ENCODE measurements at places on chromosomes 16 and 17. TPM values are rescaled to one million over a fixed set of nuclear protein-coding genes. Genes with fewer than 3 reads are reported as not detected.

SCNN1B gene
- total RNA-seq = 0.07 TPM

KRT24 gene
- 0.07 TPM for total RNA-seq

CCL14 gene
- total RNA-seq = not detected

DNA sequence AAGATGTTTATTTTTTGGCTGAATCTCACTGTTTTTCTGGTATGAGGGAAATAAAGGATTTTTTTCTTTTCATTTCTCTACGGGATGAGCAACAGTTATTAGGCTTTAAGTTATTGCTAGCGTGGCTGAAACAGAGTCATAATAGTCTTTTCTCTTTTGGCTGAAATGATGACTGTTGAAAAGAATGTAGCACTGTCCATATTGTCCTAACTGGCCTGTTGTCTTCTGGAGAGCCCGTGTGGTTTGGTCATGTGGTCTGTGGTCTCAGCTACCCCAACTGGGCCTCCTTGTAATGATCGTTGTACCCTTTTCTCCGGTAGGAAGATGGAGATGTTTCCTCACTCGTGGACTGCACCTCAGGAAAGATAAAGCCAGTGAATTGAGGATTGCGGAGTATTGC, 36.6 kb downstream of the EPN2 start:
- DNase-seq = no peak

- no peak for DNase-seq
These were observed at the start of gene P2RX1 for GRCh38 chr17:3915995-3916696. Gene P2RX1, minus strand, starts transcription at chr17:3916465. Its CDS starts 240 bp downstream, at chr17:3916225.

DNA sequence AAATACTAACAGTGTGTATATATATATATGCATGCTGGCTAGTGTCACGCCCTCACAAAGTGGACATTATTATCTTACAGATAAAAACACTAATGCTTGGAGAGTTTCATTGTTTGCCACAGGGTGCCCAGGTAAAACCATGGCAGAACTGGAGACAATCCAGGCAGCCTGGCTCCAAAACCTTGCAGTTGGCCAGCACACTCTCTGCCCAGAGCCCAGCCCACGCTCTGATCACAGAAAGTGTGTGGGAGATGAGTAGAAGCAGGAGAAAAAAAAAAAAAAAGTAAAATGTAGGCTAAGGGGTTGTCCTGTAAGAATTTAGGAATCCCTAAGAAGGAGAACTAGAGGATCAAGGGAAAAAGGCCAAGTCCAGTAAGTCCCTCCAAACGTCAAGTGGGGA, 538.0 kb downstream of the CDH13 start:
- DNase-seq = no peak

DNA sequence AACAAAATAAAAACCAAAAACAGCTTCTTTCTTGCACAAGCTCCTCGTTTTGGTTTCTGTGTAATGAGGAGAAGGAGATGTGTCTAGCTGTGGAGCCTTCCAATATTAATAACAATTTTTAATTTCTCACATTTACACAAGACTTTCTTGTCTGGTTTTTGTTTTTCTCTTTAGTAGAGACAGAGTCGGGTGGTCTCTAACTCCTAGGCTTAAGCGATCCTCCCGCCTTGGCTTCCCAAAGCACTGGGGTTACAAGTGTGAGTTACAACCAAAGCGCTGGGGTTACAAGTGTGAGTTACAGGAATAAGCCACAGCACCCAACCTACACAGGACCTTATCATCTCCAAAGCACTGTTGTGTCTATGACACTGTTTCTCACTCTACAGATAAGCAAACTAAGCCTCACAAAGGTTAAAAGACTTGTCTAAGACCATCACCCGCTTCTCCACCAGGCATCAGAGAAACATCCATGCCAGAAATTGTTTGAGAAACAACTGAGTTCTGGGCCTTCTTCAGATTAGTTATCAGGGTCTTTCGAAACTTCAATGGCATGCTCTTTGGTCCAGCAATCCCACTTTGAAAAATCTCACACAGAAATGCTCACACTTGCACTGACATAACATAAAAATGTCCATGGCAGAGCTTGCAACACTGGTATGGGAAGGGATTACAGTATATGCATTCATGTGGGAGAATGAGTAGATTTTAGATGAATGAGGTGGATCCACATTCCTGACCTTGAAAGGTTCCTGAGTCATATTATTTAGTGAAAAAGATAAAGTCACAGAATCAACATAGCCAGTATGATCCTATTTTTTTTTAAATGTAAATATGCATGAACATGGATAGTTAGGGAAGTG, 3.9 kb downstream of the ABAT start:
- DNase-seq = peak; percentile 93

DNA sequence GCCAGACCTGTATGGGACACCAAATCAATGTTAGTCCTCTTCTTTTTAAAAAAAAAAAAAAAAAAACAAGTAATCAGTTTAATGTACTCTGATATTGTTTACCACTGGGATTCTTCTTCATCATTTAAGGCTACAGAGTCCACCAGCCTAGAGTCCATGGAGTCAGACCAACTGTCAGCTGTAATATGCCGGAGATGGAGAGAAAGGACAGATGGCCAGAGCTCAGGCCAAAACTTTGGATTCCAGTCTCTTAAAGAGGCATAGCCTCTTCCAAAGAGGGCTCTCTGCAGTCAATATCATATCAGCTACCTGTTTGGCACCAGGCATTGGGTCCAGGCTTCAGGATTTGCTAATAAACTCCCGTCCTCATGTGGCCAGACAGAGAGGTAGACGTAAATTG, 469.6 kb upstream of the HSBP1 start:
- DNase-seq = no peak

GRCh38 chr17:36118477-36119353, 15.1 kb downstream of the CCL4 start:
- no peak for DNase-seq

GRCh38 chr17:56798916-56799315, 34.8 kb downstream of the C17orf67 start:
- DNase-seq = no peak

DNA sequence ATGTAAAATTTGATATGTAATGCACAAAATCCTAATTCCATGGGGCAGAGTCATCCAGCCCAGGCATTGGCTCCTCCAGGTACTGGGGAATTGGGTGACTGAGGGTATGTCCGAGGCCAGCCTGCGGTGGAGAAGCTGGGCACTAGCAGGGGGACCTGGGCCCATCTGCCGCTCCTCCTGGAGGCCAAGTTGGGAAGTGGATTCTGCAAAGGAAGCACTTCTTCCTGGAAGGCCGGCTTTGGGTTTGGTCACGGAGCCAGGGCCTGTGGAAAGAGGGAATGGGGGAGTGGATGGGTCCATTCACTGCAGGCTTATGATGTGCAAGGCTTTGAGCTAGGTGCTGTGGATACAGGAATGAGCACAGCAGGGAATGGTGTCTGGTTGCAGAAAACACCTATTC, 85.8 kb downstream of the GNAO1 start:
- DNase-seq = no peak

DNA sequence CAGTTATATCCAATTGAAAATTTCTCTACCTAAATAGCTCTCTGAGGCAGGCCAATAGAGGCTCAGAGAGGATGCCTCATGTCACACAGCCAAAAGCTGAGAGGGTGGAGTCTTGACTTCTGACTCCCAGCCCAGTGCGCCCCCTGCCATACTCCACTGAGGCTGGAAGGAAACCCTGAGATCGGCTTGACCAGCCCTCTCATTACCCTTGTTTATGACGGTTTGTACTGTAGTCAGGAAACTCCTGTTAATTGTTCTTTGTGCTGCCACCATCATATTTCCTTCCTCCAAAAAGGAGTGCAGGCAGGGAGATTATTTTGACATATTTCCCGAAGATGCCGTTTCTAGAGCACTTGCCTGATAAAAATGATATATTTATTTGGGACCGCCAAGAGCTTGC, 107.9 kb downstream of the AIPL1 start:
- no peak for DNase-seq
